ENCODE measurements at places on chromosomes 3 and 15.

GRCh38 chr3:34207002-34207401, 408.6 kb downstream of the PDCD6IP start:
- no peak for DNase-seq

- peak; percentile 51 for DNase-seq
Measured at GRCh38 chr3:140052771-140053702, 118.1 kb downstream of the CLSTN2 start.

GRCh38 chr3:43515970-43516635, 105.7 kb downstream of the ANO10 start:
- no peak for DNase-seq

GRCh38 chr3:71563827-71564226, 19.7 kb downstream of the FOXP1 start:
- DNase-seq, result no peak

- no peak for DNase-seq
Measured at GRCh38 chr3:180011927-180012326, 24.8 kb downstream of the PEX5L start.

DNA sequence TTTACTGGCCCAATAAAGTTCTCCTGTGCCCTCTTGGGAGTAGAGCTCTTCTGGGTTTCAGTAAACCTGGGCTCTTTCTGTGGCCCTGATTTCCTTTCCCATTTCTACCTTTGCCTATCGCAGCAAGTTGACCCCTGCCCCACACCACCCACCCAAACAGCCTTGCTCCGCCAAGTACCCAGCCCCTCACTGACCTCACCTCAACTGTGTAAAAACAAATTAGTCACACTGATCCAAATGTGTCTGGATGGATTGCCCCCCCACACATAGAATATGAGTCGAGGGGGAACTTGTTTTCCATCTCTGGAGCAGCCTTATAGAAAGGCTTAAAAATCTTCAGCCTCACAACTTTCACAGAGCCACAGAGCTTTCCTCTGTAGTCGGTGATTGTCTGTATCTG, 28.6 kb upstream of the VEPH1 start:
- no peak for DNase-seq

- DNase-seq, result no peak
Measured at GRCh38 chr3:42728056-42728455, 25.5 kb upstream of the HHATL start.

DNA sequence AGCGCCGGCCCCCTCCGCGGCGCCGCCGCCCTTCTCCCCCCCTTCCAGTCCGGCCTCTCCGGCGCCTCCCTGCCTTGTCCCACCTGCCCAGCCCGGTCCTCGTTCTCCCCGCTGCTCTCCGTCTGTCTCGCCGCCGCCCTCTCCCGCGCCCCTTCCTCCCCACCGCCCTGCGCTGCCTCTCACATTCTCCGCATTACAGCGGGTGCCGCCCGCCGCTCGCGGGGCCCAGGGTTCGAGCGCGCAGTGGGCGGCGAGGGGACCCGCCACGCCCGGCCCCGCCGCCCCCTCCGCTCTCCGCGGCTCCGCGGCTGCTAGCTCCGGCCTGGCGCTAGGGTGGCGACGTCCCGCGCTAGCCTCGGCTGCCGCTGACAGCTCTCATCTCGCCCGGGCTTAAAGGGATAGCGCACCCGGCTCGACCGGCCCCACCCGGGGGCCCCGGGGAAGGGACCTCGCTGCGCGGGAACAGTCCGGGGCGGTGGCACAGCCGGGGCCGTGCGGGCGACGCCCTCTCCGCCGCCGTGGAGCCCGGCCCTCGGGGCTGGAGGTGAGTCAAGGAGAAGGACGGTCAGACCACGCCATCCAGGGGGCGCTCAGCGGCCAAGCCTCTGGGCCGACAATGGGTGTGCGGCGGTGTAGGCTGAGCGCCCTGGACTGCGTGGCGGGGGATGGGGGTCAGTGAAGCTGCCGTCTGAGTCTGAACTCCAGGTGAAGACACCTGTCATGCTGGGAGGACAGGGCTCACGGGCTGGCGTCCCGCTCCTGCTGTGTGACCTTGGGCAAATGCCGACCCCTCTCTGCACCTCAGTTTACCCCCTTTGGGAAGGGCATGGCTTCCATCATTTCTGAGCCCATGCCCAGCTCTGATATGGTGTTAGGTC, 187.4 kb upstream of the LINGO1 start:
- DNase-seq, result peak; percentile 65

DNA sequence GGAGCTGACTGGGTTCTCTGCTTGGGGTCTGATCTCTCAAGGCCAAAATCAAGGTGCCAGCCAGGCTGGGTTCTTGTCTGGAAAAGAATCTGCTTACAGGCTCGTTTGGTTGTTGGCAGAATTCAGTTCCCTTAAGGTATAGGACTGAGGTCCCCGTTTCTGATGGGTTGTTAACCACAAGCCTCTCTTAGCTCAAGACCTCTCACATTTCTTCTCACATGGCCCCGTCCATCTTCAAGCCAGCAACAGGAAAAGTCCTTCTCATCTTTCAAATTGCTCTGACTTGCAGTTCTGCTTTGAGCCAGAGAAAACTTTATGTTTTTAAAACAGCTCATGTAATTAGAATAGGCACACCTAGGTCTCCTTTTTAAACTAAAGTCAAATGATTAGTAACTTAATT, 20.4 kb downstream of the UACA start:
- no peak for DNase-seq

- no peak for DNase-seq
Measured at GRCh38 chr3:71450162-71450561, 133.4 kb downstream of the FOXP1 start.

- DNase-seq, result no peak
Measured at GRCh38 chr3:15758295-15758694, 39.5 kb downstream of the ANKRD28 start.
